ENCODE measurements at places on chromosomes 4 and X.

DNA sequence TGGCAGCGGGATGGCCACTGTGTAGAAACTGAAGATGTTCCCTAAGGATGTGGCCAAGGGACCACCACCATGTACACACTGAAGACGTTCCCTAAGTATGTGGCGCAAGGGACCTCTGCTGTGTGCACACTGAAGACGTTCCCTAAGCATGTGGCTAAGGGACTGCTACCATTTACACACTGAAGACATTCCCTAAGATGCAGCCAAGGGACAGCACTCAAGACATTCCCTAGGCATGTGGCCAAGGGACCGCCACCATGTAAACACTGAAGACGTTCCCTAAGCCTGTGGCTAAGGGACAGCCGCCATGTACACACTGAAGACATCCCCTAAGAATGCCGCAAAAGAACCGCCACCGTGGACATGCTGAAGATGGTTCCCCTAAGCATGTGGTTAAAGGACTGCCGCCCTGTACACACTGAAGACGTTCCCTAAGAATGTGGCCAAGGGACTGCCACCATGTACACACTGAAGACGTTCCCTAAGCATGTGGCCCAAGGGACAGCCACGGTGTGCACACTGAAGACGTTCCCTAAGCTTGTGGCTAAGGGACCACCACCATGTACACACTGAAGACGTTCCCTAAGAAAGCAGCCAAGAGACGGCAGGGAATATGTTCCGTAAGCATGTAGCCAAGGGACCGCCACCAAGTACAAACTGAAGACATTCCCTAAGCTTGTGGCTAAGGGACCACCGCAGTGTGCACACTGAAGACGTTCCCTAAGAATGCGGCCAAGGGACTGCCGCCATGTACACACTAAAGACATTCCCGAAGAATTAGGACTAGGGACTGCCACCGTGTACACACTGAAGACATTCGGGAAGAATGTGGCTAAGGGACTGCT, 43.3 kb downstream of the DHRSX start:
- DNase-seq, result no peak

DNA sequence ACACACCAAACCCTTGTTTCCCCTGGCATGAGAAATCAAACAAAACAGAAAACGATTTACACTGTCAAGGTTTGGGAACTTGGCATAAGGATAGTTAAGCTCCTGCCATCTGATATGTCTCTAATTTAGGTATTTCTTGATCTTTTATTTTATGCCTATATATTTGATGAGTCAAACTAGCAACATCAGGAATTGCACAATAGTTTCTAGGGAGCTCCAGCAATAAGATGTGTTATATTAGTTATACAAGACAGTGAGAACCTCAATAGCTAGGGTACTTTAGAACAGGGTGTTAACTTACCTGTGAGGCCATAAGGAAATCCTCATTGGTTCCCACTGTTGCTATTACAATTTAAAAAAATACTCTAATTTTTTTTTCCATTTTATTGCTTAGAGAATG, 474.2 kb downstream of the GBA3 start:
- no peak for DNase-seq

DNA sequence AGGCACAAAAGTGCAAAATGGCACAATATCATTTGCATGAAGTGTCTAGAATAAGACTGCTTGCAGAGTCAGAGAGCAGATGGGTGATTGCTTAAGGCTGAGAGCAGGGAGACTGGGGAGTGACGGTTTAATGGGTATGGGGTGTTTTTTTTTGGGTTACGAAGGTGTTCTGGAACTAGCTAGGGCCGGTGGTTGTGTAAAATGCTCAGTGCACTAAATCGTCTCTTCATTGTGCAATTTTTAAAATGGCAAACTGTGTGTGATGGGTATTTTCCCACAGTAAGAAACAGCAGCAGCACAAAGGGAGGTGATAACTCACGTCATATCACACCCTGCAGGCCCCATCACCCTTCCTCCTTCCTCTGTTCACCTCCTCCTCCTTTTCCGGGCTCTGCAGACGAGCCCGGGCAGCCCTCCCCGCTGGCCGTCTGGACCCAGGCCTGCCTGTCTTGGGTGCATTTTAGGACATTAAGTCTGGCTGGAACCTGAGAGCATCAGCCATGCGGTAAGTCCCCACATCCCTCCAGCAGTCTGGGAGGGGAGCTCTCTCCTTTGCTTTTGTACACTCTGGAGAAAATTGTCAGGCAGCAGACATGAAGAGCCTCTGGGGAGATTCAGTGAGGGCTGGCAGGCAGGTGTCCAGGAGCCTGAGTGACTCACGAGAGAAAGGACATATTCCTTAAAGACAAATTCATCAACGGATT, 42.7 kb downstream of the ASMT start:
- DNase-seq, result no peak

DNA sequence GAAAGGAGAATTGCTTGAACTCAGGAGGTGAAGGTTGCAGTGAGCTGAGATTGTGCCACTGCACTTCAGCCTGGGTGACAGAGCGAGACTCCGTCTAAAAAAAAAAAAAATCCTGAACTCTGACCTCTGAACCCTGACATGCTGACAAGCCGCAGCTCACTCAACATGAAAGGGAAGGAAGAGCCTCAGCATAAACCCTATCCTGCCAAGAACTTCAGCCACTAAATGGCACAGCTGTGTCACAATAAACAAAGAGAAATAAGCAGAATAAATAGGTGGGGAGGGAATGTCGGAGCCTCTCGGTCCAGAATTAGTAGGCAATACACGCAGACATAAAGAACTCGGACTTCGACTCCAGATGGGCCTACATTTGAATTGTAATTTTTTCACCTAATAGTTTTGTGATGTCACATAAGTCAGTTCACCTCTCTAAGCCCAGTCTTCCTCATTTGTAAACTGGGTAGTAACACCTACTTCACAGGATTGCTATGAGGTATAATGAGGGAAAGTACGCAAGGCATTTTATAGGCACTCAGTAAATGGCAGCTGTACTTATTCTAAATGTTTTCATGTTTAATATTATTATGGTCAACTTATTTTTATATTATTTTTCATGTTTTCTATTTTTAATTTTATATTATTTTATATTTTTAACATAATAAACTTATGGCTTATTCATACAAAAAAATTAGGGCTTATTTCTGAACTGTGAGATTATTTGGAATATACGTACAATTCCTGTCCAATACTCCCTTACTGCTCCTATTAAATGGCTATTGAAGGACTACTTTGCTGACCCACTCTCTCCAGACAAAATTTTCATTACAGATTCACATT, 243.4 kb downstream of the SCFD2 start:
- DNase-seq, result no peak

DNA sequence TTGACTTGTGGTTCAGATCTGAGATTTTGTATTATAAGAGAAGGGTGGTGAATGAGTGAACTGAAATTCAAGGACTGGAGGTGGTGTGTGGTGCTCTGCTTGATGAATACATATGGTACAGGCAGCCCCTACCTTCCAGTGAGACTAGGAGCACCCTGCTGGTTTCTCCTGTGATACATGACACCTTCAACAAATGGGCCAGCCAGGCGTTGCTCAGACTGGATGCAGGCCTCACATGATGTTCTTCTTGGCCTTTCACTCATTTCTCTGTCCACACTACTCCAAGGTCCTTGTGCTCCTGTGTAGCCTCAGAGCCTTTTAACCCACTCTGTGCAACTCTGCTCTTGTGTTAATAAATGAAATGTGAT, 67.2 kb downstream of the FNIP2 start:
- no peak for DNase-seq

- no peak for DNase-seq
These were observed 68.7 kb upstream of the PGM2 start for GRCh38 chr4:37757761-37758160.

- no peak for DNase-seq
These were observed 1146.9 kb downstream of the PDHA2 start for GRCh38 chr4:96986816-96987215.

- no peak for DNase-seq
These were observed 51.7 kb downstream of the REELD1 start for GRCh38 chr4:146265950-146266490.

- peak; percentile 53 for DNase-seq
These were observed 17.7 kb downstream of the IQSEC2 start for GRCh38 chrX:53263597-53264094.

- no peak for DNase-seq
These were observed 267.8 kb downstream of the STIM2 start for GRCh38 chr4:27128443-27128842.

- DNase-seq, result no peak
These were observed 40.4 kb downstream of the HPGDS start for GRCh38 chr4:94302191-94302590.

- DNase-seq, result no peak
These were observed 344.8 kb downstream of the ANK2 start for GRCh38 chr4:113394108-113394729.

DNA sequence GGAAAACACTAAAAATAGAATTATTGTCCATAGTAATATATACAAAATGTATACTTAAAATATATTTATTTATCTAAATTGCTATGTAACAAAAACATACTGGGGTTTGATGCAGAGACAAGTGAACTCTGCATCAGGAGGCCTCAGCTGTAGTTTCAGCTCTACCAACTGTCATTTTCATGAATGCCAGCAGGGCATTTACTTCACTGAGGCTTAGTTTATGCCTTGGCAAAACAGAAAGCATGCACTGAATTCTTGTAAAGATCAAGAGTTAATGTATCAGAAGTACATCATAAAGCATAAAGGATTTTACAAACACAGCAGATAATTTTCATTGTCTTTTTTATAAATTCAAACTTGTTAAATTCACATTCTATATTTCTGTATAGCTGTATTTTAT, 577.0 kb downstream of the C4orf33 start:
- DNase-seq, result no peak

DNA sequence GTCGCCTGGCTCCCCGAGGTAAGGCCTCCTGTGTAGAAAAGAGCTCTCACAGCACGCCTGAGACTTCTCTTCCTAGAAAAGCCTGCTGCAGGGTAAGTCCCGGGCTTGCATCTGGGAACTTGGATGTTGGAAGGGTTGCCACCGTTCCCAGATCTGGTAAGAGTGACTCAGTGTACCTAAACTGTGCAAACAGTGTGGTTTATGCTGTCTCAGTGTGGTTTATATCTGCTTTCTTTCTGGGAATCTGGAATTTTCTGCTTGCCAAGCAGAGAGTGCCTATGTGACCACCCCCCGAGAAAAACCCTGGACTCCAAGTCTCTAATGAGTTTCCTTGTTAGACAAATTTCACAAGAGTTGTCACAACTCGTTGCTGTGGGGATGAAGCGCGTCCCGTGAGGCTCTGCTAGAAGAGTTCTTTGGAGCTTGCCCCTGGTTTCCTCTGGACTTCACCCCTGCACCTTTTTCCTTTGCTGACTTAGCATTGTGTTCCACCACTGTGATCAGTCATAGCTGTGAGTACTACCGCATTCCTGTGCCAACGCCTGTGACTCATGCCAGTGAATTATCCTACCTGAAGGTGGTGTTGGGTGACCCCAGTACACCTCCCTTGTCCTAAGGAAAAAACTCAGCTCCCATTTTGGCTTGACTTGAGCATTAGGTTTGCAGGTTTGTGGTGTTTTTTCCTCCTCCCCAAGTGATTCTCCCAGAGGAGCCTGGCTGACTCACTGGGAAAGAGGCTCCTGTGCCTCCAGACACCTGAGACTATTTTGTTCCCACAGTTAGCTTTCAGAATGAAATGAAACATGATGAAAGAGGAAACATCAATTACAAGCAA, 14.5 kb downstream of the SLC2A9 start:
- DNase-seq, result peak; percentile 21

- peak; percentile 72 for DNase-seq
These were observed 770 bp downstream of the SMAD1 start for GRCh38 chr4:145482209-145483037.

DNA sequence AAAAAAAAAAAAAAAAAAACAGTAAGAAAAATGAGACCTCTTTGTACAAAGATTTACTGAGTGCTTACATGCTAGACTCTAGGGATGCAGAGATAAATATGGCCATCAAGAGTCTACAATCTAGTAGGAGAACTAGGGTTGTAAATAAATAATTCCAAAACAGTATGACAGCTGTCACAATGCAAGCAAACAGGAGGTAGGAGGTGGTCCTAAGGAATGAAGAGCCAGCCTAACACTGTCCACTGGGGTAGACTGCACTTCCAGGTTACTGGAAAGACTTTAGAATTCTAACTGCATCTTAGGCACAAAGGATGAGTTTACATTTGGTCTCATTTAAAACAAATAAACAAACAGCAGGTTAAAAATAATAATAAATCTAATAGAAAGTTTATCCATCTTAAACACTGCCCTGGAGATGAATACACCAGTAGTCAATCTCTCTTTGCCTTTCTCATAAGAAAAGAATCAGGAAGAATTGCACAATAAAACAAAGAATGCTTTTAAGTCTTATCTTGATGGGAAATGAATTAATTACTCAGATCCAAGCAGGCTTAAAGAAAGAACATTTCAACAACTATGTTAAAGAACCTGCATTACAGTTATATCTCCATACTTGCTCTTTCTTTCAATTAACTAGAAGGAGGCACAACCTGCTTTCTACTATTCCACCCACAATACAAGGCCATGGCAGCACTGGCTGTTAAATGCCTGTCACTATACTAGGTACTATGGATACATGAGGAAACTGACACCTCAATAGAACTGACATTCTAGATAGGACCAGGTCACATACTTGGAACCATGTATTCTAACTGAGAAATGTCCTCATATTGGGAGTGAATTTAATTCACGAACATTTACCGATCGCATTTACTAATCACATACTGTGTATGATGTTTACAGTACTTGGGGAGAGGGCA, 12.7 kb downstream of the ADGRA3 start:
- DNase-seq, result no peak

- no peak for DNase-seq
These were observed 7.5 kb downstream of the WDR1 start for GRCh38 chr4:10108818-10109783.

DNA sequence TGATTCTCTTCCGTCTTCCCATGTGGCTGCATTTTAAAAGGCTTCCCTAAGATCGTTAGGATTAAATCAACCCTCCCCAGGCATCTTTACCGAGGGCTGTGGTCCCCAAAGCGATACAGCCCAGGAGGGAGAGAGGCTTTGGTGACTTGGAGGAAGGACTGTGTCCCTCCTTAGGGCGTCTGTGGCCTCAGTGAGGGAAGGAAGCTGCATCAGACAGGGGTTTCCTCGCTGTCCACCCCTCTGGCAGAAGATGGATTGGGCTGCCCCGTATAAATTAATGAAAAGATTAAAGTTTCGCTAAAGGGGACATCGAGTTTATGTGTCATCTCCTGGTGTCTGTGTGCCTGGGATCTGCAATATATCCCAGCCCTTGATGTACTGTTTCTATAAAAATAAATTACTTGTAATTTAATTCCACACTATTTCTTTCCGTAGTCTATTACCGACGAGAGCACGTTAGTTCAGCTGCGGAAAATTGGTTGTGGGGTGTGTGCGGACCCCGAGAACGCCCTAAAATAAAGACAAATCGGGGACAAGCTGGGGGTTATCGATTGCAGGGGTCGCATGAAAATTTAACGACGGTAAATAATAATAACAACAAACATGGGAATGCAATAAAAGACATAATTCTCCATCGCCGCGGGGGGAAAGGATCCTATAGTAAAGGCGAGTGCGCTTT, 6.5 kb downstream of the SHOX start:
- no peak for DNase-seq

GRCh38 chrX:134715930-134716619, 57.8 kb upstream of the PLAC1 start:
- no peak for DNase-seq

Measured in AG20443 (cell line).